ENCODE measurements at places on chromosomes 11 and 22.
A peak's percentile ranks its signal among the peaks of the same experiment; 100 is the strongest.

- no peak for DNase-seq
Measured at GRCh38 chr11:83000381-83000780, 71.3 kb downstream of the RAB30 start.

DNA sequence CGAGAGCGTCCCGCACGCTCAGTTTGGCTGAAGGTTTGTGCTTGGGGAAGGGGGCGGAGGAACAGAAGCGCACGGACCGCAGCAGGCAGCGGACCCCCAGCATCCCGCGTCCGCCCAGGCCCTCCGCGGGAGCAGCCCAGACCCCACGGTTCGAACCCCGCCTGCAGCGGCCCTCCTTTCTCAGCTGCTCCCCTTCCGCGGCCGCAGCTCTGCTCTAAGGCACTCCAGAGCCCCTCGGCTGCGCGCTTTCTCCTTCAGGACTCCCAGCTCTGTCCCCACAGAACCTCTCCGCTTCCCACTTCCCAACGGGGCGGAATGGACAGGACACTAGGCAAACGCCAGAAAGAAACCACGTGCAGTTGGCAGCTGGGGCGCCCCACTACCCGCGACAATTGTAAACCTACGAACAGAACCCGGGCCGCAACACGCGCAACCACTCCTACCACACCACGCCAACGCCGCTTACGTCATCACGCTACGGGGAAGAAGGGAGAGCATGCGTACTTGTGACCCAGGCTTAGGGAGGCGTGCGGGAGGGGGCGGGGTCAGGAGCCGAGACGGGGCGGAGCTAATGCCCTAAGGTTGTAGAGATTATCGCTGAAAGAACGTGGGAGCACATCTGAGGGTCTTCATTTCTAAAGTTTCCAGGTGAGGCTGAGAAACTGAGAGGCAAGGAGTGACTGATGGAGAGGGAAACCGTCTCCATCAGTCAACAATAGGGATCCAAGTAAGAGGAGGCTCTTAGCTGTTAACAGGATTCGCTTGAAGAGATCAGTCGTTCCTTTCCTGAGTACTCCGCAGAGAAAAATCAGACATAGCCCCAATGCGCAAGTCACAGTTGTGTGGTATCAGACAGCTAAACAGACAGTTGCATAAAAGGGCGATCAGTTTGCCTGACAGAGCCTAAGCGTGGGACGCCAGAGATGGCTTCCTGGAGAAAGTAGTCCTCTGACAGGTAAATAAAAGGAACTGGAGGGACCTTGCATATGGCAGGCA, at the start of gene NARS2:
TSS of gene NARS2 (minus strand) at position 479 of the 996 bp plus-strand sequence. CDS start at position 103, 376 bp downstream.
- DNase-seq, result peak; percentile 97

DNA sequence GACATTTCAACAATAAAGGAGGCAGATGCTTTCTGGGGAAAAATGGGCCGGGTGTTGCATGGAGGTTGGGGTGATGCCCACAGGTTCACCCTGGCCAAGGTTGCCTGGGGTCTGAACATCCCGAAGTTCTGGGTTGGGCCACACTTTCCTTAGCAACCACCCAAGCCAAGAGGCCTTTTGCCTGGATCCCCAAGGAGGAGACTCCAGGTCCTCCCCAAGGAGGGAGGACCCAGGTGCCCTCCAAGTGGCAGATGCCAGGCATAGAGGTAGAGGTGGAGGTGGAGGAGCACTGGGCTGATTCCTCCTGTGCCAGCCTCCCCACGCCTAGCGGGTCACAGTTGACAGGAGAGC, 1.2 kb downstream of the CYB5R3 start:
- DNase-seq, result no peak

GRCh38 chr22:50605002-50605612, 4.5 kb downstream of the MAPK8IP2 start:
- DNase-seq, result no peak

DNA sequence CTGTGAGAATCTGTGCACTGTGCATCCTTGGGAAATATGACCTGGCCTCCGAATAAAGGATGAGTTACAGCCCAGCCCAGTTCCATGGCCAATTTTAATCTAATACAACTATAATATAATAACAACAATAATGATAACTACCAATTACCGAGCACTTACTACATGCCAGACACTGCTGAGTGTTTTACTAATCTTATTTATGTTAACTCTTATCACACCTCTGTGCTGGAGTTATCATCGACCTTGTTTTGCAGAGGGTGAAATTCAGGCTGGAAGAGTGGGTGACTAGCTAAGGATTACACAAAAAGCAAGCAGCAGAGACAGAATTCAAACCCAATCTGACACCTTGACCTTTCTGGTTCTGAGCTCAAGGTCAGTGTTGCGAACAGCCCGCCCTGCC, 83.9 kb downstream of the GALNT18 start:
- DNase-seq, result no peak

DNA sequence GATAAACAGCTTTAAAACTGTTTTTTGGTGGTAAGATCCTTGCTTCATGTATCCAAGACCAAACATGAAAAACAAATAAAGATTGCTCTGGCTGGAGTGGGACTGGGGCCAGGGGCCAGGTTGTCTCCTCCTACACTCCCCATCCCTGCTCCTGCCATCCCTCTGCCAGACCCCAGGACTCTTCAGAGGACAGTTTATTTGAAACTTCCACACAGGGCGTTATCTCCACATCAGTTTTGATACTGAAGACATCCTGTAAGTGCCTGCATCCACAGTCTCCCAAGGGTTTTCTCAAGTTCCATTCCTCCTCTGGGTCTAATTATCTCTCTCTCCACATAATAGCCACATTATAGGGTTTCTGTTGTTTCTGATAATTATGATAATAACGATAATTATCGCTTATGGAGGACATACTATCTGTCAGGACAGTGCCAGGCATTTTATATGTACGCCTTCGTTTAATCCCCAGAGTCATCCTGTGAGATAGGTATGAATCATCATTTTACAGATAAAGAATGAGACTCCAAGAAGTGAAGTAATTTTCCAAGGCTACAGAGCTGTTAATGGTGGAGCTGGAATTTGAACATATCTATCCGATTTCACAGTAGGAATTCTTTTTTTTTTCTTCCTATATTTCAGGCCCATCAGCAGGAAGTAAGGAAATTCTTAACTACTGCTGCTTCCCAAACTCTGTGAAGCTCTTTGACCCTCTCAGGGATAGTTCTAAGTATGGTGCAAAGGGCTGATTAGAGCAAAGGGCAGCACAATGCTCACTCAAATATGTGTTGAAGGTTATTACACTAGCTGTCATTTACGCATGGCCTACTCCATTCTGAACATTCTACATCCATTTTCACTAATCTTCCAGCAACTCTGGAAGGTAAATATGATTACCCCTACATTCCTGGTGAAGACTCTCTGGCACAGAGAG, 488.0 kb upstream of the CCDC90B start:
- DNase-seq, result no peak

GRCh38 chr11:5701055-5701577, 11.5 kb downstream of the TRIM22 start:
- DNase-seq, result no peak

- no peak for DNase-seq
Measured at GRCh38 chr11:75921808-75922207, 106.8 kb downstream of the UVRAG start.

DNA sequence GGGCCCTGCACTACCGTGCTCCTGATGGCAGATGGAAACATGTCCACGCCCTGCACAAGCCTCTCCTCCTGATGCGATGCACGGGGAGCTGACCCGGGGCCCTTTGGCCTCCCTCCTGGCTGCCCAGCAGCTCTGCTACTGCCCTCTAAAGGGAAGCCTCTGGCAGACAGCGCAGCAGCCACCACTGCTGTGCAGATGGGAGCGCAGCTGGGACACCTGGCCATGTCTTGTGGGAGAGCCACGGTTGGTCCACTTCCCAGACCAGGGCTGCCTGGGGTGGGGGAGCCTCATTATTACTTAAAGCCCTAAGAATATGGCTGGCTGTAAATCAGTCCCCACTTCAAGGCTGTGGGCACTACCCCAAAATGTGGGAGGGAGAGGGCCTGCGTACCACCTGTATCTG, 38.3 kb downstream of the TBX1 start:
- DNase-seq, result no peak

DNA sequence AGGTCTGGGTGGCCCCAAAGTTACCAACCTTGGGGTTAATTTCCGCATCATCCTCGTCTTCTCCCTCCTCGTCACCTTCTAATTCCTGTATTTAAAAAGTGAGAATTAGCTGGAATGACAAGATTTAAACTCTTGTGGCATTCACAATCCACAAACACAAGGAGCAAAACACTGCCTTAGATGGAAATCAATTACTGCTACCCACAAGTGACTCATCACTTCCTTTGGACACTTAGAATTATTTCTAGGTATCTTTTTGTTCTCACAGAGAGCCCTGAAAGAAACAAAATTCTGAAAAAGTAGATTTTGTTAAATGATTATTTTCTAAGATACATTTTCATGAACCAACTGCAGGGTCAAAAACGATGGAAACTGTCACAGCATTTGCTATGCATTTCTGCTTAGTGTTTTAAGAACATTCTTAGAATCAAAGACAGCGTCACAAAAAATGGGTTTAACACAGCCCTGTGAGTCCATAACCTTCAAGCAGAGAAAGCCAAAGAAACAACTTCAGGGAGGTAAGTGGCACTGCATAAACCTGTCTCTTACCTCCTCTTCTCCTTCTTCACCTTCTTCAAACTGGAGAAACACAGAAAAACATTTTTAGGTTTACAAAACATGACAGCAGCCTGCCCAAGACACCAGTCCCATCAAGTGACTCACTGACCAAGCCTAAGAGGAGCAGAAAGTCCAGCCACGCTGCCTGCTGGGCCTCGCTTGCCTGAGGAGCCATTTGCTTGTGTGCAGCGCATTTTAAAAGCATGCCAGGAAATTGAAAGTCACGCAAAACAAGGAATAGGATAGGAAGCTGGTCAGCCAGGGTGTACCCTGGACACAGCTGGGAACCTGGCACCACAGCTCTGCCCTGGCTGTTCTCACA, 22.3 kb upstream of the PHLDA2 start:
- no peak for DNase-seq

- no peak for DNase-seq
Measured at GRCh38 chr11:14372011-14372410, 13.0 kb upstream of the RRAS2 start.

DNA sequence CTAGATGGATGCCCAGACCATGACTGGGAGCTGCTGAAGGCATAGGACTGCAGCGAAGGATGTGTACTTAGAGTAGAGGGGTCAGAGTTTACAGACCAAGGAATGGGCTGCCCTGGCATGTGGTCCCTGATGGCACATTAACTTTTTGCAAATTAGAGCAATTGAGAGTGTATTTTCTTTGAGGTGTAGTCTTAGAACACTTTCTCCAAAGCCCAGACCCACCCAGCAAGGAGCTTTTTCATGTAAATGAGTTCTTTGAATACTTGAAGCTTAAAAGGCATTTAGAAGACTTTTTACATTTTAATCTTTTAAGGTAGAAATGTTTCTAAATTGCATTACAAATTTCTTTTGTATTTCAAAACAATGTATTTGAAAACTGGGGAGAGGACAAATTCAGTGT, 8.9 kb downstream of the OR4X1 start:
- DNase-seq, result no peak

- no peak for DNase-seq
Measured at GRCh38 chr11:65486570-65487466, 12.0 kb upstream of the MALAT1 start.

GRCh38 chr11:73348838-73349237, 27.4 kb upstream of the RELT start:
- DNase-seq, result no peak

- DNase-seq, result no peak
Measured at GRCh38 chr22:20106205-20106848, 9.6 kb upstream of the RANBP1 start.

DNA sequence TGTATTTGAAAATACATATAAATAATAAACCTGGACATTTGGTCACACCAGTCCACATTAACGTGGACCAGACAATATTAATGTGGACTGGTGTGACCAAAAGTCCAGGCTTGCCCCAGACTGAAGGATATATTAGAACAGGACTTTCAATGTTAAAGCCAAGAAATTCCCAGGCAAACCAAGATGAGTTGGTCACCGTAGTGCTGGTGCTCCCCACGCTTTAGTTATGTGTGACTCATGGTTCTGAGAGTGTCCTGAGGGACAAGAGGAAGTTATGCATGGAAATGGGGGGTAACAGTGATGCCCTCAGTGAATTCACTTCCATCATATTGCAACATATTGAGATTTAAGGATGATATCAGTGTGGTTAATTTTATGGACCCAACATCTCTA, 31.4 kb downstream of the POU2AF1 start:
- DNase-seq, result no peak

DNA sequence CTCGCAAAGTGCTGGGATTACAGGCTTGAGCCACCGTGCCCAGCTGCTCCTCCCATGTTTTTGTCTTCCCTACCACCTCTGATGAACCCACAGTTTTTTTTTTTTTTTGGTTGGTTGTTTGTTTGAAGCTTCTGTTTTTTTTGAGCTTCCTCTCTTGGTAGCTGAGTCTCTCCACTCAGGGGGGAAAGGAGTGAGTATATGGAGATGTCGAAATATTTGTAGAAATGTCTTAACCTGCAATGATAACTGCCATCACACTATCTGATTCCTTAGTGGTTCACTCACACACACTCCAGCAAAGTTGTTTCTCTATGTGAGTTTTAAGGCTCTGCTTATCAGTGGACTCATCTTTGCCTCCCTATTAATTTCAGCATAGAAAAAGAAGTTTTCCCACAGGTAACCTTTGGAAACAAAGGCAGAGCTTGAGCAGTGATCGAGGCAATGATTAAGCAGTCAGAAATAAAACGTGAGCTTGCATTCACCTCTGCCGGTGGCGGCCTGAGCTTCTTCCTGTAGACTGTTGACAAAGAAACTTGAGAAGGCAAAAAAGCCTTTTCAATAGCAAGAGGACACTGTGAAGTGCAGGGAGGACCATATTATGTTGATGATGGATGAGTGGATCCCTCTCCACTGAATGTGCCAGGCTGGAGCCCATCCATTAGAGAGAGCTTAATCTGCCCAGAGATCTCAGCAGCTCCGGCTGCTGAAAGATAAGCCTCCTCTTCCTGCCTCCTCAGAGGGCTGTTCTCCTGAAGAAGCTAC, 29.0 kb upstream of the RASSF10 start:
- DNase-seq, result no peak

DNA sequence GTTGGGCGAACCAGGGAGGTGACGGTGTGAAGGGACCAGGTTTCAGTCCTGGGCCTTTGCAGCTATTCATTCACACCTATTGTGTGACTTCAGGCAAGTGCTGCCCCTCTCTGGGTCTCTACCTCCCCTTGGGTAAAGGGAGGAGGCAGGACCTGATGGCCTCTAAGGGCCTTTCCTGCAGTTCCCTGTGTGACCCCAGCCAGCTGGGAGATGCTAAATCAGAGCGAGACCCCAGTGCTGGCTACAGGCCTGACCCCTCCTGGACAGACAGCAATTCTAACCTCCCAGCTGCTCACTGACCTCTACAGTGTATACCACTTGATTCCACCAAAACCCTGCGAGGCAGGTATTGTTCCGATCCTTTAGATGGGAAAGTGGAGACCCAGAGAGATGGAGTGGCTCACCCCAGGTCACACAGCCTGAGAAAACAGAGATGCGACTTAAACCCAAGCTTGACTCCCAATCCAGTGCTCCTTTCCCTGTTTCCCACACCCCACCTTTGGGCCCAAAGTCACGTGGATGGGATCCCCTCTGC, 6.2 kb downstream of the MAFF start:
- DNase-seq, result no peak

- DNase-seq, result no peak
Measured at GRCh38 chr22:38080850-38081635, 2.9 kb downstream of the SLC16A8 start.
